DMS79 treated with DMSO at 0.1 percent for 48 hours (cell line): ENCODE measurements at places on chromosomes 13 and 19.

- no peak for DNase-seq
Measured at GRCh38 chr19:56699552-56699951, 28.0 kb upstream of the ZNF835 start.

DNA sequence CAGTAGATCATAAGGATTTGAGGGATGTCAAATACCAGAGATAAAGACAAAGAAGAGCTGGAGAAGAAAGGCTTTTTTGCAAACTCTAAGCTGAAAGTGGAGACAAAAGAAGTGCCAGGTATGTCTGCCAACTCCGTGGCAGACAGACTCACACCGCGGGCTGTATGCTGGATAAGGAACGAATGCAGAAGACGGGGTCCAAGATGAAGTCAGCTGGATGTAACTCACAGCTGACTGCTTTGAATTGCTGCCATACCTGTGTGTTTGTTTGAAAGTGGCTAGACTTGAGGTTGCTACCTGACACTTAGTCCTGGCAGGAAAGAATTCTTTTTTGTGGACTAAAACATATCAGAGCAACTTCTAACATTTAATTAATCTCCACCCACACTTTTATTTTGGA, 398.8 kb downstream of the DLEU7 start:
- DNase-seq: no peak

DNA sequence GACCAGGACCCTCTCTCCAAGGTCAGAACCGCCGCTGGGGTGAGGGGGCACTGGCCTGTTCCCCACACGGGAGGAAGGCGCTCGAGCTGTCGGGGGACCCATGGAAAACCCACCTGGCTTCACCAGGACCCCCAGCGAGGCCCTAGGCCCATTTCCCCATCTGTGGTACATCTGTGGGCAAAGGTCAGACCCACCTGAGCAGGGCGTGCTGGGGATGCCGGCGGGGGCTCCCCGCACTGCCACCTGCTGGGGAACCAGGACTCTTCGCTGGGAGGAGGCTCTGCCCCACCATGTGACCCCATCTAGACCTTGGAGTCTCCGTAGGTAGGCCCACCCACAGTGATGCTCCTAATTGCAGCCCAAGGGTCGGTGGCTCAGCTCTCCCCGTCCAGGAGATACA, 511 bp downstream of the WDR88 start:
- no peak for DNase-seq

DNA sequence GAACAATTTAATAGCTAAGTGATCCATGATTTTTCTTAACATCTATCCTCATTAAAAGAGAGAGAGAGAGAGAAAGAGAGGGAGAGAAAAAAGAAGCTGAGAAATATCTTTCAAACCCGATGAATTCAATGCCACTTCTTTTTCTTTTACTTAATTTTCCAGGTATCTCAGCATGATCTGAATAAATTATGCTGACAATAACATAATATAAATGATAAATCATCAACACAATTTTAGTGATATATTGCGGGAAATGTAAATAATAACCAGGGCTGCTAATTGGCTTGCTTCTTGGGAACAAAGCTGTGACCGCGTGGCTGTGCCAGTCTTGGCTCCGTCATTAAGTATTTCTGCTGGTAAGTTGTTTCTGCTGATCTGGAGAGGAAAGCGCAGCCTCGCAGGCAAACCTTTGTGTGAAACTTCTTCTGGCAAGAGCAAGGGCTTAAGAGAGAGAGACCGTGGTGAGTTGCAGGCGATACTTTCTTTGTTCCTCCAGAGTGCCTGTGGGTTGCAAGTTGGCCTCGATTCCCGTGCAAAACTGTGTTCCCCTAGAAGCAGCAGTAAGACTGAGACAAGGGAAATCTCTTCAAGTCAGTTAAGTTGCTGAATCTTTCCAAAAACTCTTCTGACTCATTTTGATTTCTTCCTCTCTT, 489.1 kb upstream of the TSHZ3 start:
- peak; percentile 84 for DNase-seq

DNA sequence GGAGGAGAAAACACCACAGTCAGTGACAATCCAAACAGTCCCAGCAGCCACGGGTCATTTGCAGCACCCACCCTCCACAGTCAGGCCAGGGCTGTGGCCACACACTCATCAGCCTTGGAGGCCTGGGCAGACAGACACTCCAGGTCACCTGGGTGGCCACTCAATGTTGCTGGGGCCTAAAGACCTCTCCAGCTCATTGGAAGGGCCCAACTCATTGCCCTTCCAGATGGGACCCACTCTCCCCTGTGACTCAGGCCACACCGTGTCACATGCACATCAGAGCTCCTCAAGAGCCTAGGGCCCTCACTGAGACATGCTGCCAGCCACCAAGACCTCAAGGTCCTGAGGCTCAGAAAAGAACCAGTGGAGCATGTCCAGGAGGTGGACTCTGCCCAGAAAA, 22.4 kb downstream of the TUBA3C start:
- no peak for DNase-seq

DNA sequence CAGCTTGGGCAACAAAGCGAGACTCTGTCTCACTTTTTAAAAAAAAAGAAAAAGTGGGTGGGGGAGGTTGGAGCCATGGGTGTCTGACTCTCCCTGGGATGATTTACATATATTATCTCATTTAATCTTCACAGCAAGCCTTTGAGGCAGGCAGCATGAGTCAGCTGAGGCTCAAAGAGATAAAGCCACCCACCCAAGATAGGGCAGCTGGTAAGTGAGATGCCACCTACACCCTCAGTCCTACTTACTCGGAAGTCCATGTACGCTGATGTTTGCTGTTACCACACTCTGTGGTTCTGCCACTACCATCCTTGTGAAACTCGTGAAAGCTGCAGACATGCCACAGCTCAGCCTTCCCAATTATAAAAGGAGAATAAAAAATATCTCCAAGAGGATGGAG, 142.0 kb upstream of the TSHZ3 start:
- no peak for DNase-seq

DNA sequence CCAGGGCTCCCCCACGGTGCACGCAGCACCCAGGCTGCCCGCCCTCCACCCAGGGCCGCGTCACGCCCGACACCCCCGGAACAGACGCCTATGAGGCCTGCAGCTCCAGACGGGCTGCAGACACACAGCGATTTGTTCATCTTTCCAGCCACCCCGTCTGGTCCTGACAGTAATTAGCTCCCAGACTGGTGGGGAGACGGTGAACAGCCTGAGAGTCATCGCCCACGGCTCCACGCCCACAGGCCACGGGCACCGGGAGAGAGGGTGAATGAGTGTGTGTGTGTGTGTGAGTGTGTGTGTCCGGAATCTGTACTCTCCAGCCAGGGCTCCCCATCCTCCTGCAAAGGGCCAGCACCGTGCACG, 18.1 kb downstream of the GADD45B start:
- DNase-seq: no peak

DNA sequence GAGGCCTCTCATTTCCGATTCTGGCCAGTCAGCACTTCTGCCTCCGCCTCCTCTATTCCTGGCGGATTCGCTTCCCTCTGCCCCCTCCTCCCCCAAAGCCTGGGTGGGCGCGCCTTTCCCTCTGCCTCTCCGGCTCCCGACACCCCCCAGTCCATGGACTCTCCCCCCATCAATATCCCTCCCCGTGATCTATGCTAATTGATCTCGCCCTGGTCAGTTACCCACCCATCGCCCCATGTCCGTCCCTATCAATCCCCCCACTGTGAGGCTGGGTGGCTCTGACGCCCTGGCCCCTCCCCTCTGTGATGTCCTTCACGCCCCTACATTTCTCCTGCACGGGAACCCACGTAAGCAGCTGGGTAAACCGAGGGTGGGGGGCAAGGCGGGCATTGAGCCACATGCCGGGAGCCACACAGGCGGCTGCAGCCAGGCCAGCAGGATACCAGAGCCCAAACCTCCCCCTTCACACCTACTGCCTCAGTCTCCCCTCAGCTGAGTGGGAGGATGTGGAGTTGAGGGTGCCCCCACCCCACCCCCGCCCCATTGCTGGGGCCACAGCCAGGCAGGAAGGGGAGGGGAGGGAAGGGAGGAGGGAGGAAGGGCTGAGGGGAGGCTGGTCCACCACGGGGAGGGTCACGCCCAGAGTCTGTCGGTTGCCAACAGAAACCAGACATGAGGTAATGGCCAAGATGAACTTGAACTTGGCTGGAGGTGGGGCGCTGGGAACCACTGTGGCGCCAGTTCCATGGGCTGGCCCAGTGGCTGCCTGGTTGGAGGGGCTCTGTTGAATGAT, 21.0 kb downstream of the SMIM24 start:
- no peak for DNase-seq

DNA sequence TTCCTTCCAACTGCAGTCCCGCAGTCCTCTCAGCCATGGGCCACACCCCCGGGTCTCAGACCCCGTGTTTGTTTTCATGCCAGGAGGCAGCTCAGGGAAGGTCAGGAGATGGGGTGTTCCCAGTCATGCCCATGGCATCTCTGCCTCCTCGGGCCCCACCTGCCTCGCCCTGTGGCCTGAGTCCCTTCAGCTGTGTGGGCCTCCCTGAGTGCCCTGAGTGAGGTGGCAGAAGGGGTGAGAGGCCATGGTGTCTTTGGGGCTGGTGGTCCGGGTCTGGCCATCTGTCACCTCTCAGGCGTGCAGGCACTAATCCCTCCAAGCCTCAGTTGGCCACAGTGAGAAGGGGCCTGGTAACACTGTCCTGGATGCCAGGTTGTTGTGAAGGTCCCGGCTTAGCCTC, 10.9 kb upstream of the KDM4B start:
- no peak for DNase-seq

- no peak for DNase-seq
Measured at GRCh38 chr13:94419925-94420305, 59.6 kb downstream of the DCT start.

- DNase-seq: no peak
Measured at GRCh38 chr13:51921790-51922740, 60.3 kb downstream of the CCDC70 start.

DNA sequence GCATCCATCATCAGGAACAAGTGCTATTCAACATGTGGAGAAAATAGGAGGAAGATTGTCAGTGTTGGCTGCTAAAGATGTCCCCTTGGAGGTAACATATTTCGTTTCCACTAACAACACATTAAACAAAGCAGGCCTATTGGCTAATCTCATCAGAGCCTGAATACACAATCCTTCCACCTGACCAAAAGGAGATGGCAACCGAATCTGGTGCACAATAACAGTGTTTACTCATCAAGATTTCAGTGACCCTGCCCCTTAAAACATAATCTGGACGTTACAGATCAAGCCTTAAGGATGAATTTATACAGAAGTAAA, 582.5 kb downstream of the EFNB2 start:
- DNase-seq: no peak

- peak; percentile 100 for DNase-seq
Measured at GRCh38 chr13:111572956-111573761, 252.7 kb downstream of the TEX29 start.

- DNase-seq: no peak
Measured at GRCh38 chr19:46528601-46529590, 33.2 kb upstream of the PNMA8B start.

GRCh38 chr19:5828661-5829566, 10.6 kb downstream of the FUT6 start:
- peak; percentile 64 for DNase-seq

DNA sequence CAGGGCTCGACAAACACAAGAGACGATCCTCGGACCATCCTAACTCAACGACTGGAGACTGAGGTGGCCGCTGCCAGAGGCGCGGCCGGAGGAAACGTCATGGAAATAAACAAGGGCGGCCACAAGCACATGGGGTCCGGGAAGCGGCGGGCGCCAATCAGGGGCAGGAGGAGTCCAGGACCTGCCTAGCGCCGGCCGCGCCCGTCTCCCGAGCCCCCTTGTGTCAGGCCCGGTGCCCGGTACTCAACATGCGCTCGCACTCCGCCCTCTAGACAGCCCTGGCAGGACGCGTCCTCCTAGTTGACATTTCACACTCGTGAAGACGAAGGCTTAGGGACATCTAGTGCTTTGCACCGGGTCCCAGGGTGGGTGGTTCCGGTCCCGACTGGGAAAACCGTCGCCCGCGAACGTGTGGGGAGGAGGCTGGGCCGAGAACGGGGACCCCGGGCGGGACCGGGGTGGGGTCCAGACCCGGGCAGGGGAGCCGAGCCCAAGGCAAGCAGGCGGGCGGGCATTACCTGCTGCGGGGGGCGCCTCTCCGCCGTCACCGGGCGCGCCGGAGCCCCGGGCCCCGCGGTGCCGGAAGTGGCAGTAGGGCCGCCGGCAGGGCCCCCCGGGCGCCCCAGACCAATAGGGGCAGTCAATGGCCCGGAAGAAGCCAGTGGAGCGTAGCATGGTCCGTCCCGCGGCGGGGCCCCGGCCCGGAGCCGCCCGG, 442 bp downstream of the REXO1 start:
- no peak for DNase-seq
